Fibroblast of pulmonary artery (primary cell): ENCODE measurements at places on chromosomes 6 and 20.
A peak's percentile ranks its signal among the peaks of the same experiment; 100 is the strongest.

- no peak for DNase-seq
Measured at GRCh38 chr20:1472556-1473245, 6.1 kb upstream of the NSFL1C start.

GRCh38 chr20:63830841-63831588 lies at the start of gene ZBTB46:
Gene ZBTB46, minus strand, starts transcription at chr20:63831264. Its CDS starts 40,507 bp downstream, at chr20:63790757.
- DNase-seq = peak; percentile 47

- no peak for DNase-seq
Measured at GRCh38 chr20:48718786-48719578, 108.8 kb downstream of the PREX1 start.

- no peak for DNase-seq
Measured at GRCh38 chr20:61859767-61860166, 205.9 kb downstream of the TAF4 start.

- peak; percentile 53 for DNase-seq
Measured at GRCh38 chr6:153538491-153538890, 407.4 kb upstream of the RGS17 start.

DNA sequence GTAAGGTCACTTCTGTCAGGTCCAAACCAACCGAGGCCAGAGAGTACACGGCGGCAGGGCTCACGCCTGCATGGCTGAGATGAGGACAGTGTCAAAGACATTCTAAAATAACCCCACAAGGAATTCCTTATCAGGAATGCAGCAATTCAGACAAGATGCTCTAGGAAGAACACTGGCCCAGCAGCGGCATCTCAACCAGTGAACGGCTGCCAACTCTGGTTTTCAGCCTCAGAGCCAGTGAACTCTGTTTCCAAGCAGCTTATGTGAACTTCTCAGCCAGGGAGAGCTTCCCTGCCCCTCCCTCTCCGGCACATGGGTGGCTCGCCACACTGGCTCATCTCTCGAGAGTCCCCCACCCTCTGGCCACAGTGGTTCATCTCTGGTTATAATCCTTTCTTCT lies 36.9 kb downstream of the KCNQ2 start:
- DNase-seq = peak; percentile 3

GRCh38 chr20:58197185-58197469 lies 31.3 kb downstream of the ANKRD60 start:
- no peak for DNase-seq

DNA sequence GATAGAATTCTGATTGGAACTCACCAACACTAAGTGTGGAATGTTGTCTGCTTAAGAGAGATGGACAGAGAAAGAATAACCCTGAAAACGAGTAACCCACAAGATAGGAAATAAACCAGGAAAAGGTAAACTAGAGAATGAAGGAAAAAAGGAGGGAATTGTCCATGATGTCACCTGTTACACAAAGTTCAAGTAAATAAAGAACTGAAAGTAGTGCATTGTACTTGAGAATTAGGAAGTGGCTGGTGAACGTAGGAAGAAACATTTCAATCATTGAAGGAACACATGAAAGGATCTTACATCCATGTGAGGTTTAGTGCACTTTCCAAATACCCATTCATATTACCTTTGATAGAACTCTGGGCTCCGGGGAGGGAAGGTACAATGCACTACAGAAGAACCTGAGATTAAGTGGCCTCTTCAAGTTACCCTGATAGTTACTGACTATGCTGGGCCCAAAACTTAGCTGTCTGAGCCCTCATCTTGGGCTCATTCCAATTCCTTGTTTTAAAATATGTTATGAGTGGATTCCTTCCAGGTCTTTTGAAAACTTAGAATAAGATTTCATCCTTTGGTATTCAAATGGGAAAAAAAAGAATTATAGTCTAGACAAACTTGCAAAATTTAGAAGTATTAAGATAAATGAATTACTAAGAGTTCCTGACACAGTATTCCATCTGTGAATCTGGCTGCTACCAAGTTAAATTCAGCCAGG lies 1.1 kb upstream of the STX7 start:
- DNase-seq = no peak

- DNase-seq = no peak
Measured at GRCh38 chr6:167146135-167146534, 11.6 kb downstream of the GPR31 start.

DNA sequence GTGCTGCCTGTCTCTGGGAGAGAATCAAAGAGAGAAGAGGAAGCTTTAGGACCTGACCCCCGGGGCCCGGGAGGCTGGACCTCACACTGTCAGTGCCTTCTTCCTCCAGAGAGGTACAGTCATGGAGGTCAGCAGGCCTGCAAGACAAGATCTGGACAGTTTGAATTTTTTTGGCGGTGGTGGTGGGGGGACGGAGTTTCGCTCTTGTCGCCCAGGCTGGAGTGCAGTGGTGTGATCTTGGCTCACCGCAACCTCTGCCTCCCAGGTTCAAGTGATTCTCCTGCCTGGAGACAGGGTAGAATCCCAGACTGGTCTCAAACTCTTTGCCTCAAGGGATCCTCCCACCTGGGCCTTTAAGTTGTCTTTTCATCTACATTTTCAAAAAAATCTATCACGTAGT lies 34.4 kb downstream of the NR2E1 start:
- no peak for DNase-seq

GRCh38 chr6:16498237-16498636 lies 259.9 kb downstream of the GMPR start:
- no peak for DNase-seq

DNA sequence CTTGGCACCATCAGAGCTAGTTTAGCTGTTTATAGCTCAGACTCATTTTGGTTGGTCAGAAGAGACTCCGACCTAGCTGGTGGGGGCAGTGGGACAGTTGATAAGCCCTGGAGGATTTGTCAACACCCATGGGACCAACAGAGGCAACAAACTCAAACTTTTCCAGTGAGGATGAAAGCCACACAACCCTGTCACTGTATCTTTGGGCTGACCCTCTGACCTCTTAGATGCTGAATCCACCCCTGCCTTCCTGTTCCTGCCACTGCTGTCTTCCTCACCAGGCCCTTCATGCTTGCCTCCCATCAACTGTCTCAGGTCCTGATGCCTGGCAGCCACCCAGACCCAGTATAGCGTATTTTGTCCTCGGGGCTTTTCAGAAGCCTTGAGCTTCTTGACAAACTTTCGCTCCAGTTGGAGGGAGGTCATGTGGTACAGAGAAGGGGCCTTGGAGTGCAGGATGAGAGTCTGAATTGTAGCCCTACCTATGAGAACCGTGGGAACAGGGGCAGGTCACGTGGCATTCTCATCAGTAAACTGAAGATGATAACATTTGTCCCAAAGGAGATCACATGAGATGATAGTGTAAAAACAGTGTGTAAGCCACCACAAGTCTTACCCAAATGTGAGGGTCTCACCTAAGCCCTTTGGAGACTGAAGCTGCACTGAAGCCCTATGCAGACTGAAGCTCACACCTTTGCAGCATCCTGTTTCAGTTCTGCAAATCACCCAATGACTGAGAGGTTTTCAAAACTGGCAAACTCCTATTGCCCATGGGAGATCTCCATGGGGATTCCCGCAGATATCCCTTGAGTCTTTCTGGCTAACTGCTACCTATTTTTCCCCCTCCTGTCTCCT lies 72.0 kb upstream of the F13A1 start:
- no peak for DNase-seq
